Karpas-422 (cell line): ENCODE measurements at places on chromosomes 5 and 9. TPM values are rescaled to one million over a fixed set of nuclear protein-coding genes. Genes with fewer than 3 reads are reported as not detected.

DNA sequence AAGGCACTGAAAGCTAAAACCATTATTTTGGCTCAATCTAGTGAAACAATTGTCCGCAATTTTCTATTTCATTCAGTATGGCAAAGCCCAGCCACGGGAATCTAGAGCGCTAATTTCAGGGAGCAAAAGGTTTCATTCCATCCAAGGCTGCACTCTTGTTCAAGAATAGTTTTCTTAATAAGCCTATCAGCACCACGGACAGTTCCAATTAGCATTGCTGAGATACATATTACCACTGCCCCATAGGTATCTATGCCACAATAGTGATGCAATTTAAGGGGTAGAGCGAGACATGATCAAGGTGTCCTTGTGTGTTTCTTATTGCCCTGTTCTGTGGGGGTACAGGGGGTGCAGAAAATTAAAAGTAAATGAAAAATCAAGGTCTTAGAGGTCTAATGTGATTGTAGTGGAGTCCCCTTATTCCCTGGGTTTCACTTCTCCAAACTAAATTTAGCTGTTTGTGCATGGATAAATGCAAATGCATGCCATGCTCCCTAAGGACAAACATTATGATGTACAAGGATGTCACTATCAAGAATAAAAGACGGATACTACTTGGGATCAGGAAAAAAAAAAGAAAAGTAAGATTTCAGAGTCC lies 45.5 kb downstream of the SPOCK1 start:
- peak; percentile 84 for DNase-seq

DNA sequence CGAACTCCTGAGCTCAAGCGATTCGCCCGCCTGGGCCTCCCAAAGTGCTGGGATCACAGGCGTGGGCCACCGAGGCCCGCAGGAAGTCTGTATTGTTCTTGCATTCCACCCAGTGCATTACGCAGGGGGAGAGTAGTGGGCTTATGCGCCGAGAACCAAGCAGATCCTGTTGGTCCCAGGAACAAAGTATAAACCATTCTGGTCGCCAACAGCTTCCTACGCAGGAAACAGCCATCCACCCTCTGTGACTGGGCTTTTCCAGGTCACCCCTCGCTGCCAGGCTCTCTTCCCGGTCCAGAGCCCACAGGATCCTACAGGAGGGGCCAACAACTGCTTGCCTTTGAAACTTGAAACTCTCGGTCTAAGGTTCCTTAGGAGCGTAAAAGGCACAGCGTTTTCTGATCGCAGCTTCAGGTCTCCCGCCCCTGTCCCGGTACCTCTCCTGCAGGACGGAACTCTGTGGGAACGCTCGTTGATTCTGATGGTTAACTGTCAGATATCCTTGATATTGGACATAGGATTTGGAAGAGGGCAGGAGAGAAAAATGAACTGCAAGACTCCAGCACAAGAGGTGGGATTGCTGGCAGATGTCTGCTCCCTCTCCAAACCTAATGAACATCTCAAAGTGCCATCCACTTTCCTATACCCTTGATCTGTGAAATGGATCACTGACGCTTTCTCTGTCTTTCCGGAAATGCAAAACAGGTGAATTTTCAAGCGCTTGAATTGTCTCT lies 4.2 kb upstream of the ANXA2R start:
- no peak for DNase-seq

DNA sequence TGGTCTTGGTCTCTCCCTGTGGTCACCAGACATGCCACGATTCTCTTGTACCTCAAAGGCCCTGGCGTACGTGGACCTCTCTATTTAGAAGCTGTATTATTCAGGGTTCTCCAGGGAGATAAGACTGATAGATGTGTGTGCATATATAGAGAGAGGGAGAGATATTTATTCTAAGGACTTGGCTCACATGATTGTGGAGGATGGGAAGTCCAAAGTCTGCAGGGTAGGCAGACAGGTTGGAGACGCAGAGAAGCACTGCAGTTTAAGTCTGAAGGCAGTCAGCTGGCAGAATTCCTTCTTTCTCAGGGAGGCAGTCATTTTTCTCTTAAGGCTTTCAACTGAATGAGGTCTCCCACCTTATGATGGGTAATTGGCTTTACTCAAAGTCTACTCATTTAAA lies 16.3 kb downstream of the C9orf57 start:
- DNase-seq: no peak

GRCh38 chr5:56979968-56980367 lies 28.0 kb upstream of the MIER3 start:
- no peak for DNase-seq

DNA sequence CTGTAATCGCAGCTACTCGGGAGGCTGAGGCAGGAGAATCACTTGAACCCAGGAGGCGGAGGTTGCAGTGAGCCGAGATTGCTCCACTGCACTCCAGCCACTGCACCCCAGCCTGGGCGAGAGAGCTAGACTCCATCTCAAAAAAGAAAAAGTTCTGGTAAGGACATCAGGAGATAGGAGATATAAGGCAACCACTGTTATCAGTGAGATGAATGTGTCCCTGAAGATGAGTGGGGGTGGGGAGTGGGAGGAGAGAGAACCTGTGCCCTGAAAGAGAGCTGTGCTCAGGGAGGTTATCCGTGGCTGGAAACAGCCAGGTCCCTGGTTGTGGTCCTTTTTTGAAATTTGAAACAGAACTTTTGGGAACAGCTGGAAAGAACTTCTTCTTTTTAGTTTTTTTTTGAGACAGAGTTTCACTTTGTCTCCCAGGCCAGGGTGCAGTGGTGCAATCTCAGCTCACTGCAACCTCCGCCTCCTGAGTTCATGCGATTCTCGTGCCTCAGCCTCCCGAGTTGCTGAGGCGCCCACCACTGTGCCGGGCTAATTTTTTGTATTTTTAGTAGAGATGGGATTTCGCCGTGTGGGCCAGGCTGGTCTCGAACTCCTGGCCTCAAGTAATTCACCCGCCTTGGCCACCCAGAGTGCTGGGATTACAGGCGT lies 2.6 kb downstream of the PTPA start:
- no peak for DNase-seq

- DNase-seq: no peak
Observed at GRCh38 chr9:18676525-18676924, 202.6 kb downstream of the ADAMTSL1 start.

GRCh38 chr5:26482810-26483375 lies 555.5 kb downstream of the CDH9 start:
- peak; percentile 81 for DNase-seq

DNA sequence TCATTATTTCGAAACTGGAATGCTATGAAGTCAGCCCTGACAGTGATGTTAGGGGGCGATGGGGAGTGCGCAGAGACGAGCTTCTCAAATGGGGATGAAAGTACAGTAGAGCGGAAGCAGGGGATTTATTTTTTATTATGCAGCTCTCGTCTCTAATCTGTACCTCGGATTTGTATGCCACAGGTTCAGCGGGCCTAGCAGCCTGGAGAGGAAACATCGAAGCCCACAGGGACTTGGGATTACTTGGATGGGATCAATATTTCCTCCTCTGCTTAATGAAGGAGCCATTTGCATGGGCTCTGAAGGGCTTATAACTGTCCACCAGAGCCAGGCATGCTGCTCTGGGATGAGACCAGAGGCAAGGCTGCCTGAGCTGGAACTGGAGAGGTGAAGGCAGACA lies 133.5 kb upstream of the RAPGEF1 start:
- no peak for DNase-seq

GRCh38 chr5:181223729-181224389 lies 778 bp downstream of the TRIM41 start:
- peak; percentile 84 for DNase-seq

- DNase-seq: no peak
Observed at GRCh38 chr9:114004221-114004716, 73.8 kb downstream of the AMBP start.

- no peak for DNase-seq
Observed at GRCh38 chr5:35869685-35870277, 13.1 kb downstream of the IL7R start.

GRCh38 chr9:80932947-80933780 lies 756.2 kb downstream of the TLE1 start:
- DNase-seq: no peak

GRCh38 chr5:168169791-168170190 lies 121.7 kb upstream of the WWC1 start:
- no peak for DNase-seq

DNA sequence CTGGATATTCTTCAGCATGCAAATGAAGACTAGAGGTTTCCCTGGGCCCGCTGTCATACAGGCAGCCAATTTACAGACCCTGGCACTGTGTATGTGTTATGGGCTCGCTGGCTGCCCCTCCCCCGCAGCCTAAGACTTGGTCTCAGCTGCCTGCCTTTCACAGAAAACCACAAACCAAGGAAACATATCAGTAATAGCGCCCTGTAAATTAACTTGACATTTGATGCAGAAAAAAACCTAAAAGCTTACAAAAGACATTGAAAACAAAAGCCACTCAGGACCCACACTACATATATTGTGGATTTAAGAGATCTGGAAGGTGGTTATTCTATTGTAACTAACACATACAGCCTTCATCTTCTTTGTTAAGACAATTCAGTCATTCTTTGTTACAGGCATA lies 287.0 kb upstream of the TMEM161B start:
- no peak for DNase-seq

DNA sequence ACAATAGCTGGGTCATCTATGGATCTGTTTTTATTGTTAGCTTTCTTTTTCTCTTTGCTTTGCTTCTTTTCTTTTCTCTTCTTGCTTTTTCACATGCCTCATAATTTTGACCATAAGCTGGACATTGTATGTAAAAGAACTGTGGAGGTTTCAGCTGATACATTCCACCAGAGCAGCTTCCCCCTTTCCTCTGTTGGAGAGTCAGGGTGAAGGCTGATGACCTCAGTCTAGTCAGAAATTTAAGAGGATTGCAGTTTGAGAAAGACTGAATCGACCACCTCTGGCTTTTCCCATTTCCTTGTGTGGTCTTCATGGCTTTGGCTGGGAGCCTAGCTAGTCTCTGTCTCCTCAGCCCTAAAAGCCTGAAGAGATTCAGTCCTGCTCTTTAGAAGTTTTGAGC lies 42.0 kb downstream of the KCNIP1 start:
- DNase-seq: no peak

DNA sequence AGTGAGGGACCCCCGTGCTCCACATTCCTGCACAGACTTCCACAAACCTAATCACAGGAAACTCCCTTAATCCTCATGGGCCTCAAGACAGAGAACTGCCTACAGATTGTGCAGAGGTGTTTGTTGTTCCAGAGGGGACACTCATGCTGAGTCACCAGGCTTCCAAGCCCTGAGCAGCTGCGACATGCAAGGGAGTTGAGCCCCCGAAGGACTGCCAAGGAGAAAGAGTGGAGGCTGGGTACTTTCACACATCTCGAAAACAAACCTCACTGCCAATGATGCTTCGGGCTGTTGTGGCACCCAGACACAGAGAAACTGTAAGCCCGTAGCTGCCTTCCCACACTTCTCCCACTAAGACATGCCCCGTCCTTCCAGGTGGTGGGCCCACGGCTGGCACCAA lies 480.8 kb downstream of the CDH12 start:
- DNase-seq: no peak

DNA sequence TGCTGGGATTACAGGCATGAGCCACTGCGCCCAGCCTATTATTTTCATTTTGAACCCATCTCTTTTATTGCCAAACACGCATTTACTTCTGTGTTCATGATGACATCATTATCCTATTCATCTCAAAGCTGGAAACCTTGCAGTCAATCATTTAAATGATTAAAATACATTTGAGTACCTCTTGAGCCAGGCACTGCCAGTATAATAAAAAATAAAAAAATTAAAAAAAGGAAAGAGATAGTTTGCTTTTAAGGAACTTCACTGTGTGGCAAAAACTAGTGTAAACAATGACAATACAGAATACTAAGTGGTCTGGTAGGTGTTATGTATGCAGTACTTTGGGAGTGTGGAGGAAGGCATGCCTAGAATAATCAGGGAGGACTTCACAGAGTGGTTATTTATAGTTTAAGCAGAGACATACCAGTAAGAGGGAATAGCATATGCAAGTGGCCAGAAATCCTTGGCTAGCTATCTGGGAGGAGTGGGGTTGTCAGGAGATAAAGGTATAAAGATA lies 8.6 kb downstream of the NSD1 start:
- no peak for DNase-seq

DNA sequence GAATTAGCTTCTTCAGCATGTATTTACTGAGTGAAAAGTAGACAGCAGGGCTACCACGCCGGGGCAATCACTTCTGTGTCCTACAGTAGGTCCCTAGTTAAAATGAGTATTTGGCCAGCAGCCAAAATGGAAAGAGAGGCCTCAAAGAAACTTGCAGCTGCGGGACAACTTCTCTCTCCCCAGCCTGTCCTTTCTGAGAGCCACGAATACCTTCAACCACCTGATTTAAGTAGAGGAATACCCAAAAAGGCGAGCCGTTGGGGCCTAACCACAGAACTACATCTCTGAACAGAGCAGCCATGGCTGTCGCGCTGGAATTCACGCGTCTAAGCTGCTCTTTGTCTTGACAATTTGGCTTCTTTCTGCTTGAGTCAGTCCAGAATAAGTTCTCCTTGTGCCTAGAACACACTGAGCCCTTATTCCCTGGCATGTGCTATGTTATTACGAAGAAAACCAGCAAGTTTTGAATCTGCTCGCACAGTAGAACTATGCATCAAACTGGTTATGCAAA lies 43.8 kb upstream of the GOLPH3 start:
- DNase-seq: peak; percentile 70

DNA sequence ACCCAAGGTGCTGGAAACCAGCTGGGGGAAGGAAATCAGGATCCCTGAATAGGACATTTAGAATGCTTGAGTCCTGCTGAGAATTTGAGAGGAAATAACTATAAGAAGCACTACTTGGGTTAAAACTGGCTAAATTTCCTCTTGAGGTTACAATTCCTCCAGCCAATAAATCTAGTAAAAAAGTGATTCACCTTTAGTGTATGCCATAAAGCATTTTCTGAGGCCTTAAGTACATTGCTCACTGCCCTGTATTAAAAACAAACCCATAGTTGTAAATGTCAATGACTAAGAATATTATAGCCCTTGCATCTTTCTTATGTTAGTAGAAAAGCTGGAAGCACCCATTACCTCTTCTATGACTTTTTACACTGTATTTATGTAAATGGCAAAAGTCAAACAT lies 634.7 kb upstream of the ARRDC3 start:
- DNase-seq: no peak

- DNase-seq: no peak
Observed at GRCh38 chr5:343461-344401, 22.2 kb downstream of the AHRR start.

Gene PHPT1
- 82.5 and 164 TPM in 2 replicates for total RNA-seq

Gene ALDOB
- total RNA-seq: not detected in 2 replicates

Gene CCNO
- total RNA-seq: 2.2 and 5.0 TPM in 2 replicates

Gene PCDHA8
- total RNA-seq: not detected in 2 replicates

Gene ECM2
- 0.11 TPM in 1 of 2 replicates, not detected in the other for total RNA-seq
